ENCODE measurements at places on chromosomes 3 and 15. TPM values are rescaled to one million over a fixed set of nuclear protein-coding genes. Genes with fewer than 3 reads are reported as not detected.

The TM4SF4 gene
- total RNA-seq = 10.4 TPM

The TEX9 gene
- total RNA-seq = 27.4 TPM

The STAB1 gene
- 51.6 TPM for total RNA-seq

- no peak for DNase-seq
Observed at GRCh38 chr3:157412323-157412855, 24.3 kb upstream of the PTX3 start.

DNA sequence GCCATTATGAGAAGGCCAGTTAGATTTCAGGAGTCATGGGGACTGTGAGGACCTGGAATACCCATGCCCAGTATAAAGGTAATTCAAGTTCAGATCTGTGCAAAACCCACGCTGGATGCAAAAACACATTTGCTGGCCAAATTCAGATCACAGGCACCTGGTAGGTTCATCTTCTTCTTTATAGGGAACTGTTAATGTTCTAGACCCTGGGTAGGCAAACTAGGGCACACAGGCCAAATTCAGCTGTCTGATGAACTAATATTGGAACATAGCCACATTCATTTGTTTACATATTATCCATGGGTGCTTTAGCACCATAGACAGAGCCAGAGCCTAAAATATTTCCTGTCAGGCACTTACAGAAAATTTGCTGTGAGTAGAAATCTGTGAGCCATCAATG lies 241.4 kb downstream of the PTPRG start:
- no peak for DNase-seq

GRCh38 chr3:134704556-134704955 lies 53.7 kb upstream of the KY start:
- DNase-seq = no peak

DNA sequence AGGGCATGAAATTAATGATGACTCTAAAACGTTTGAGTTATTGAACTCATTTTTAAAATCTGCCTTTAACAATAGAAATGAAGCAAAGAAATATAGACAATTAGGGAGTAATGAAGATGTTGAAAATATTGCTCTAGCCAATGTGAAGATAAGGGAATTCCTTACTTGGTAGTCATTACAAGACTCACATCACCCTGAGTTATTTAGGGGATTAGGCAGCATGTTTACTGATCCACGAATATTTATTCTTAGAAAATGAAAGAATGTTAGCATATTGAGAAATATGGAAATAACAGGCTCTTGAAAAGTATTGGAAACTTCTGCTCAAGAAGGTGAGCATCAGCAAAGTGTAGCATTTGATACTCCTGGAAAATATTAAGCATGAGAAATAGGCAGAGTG lies 398.1 kb upstream of the ARPP21 start:
- DNase-seq = no peak

DNA sequence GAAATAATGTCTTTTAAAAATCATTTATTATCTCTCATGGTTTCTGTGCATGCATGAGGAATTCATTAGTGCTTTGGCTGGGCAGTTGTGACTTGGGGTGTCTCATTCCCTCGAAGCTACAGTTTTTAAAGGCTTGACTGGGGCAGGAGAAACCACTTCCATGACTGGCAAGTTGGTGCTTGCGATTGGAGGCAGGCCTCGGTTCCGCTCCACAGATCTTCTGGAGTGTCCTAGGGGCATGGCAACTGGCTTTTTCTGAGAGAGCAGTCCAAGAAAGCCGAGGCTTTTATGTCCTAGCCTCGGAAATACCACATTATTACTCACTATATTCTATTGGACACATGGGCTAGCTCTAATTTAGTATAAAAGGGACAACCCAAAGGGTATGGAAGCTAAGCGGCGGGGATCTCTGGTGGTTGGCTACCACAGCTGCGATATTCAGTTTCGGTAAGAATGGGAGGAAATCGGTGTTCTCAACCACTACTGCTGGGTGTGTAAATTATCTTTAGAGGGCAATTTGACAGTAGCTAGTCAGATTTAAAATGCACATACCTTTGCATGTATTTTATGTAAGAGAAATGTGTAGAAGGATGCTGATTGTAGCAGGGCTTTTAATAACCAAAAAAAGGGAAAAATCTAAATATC lies 48.8 kb upstream of the TOP2B start:
- no peak for DNase-seq

DNA sequence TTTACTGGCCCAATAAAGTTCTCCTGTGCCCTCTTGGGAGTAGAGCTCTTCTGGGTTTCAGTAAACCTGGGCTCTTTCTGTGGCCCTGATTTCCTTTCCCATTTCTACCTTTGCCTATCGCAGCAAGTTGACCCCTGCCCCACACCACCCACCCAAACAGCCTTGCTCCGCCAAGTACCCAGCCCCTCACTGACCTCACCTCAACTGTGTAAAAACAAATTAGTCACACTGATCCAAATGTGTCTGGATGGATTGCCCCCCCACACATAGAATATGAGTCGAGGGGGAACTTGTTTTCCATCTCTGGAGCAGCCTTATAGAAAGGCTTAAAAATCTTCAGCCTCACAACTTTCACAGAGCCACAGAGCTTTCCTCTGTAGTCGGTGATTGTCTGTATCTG lies 28.6 kb upstream of the VEPH1 start:
- DNase-seq = no peak

GRCh38 chr15:67172172-67172571 lies 82.3 kb downstream of the AAGAB start:
- no peak for DNase-seq

DNA sequence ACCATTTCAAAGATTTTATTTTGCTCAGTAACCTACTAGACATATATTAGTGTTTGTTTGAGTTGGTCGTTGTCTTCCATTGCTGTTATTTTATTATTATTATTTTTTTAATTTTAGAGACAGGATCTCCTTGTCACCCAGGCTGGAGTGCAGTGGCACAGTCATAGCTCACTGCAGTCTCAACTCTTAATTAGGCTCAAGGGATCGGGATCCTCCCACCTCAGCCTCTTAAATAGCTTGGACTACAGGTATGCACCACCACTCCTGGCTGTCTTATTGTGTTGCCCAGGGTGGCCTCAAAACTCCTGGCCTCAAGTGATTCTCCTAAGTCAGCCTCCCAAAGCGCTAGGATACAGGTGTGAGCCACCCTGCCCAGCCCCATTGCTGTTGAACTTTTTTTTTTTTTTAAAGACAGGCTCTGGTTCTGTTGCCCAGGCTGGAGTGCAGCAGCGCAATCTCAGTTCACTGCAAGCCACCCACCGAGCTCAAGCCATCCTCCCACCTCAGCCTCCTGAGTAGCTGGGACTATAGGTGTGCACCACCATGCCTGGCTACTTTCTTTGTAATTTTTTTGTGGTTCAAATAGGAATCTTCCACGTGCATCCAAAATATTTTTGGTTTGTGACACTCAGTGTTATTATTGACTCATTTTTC lies 18.2 kb downstream of the SETD5 start:
- no peak for DNase-seq

GRCh38 chr15:78810003-78810361 lies 1.3 kb downstream of the ADAMTS7 start:
- no peak for DNase-seq

DNA sequence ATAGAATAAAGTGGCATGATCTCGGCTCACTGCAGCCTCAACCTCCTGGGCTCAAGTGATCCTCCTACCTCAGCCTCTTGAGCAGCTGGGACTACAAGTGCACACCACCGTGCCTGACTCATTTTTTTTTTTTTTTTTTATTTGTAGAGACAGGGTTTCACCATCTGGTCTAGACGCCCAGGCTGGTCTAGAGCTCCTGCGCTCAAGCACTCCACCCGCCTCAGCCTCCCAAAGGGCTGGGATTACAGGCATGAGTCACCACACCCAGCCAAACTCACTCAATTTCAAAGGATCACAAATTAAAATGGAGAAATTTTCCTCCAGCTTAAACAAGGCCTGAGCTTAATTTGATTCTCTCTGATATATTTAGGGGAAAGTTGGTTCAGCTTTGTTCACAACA lies 27.3 kb upstream of the NMB start:
- no peak for DNase-seq
